ENCODE measurements at places on chromosomes 5 and 9.

DNA sequence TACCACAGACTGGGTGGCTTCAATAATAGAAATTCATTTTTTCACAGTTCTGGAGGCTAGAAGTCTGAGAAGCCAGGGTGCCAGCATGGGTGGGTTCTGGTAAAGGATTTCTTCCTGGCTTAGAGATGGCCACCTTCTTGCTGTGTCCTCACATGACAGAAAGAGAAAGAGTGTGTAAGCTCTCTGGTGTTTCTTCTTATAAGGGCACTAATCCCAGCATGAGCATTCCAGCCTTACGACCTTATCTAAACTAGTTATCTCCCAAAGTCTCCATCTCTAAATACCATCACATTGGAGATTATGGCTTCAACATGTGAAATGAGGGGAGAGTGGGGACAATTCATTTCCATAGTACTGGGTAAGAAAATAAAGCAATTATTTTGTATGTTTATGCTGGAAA is 226.5 kb upstream of the TUSC1 start:
- no peak for DNase-seq

DNA sequence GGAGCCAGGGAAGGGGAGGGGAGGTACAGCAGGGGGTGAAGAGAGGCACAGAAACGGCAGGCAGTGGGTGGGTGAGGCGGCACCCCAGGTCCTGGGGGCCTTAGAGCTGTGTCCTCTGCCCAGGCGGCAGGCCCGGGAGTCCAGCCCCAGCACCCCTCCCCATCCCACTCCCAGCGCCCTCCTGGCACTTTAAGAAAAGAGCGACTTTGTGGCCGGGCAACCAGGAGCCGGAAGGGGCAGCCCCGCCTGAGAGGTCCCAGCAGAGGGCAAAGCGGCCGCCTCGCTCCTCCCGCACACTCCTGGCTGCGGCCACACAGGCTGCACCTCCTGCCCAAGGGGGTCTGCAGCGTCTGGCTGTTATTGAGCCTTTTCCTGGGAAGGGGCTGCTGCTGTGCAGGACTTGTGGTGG is 42.6 kb downstream of the NACC2 start:
- no peak for DNase-seq

- DNase-seq: no peak
Observed at GRCh38 chr5:43065387-43065947, 25.3 kb upstream of the ANXA2R start.

DNA sequence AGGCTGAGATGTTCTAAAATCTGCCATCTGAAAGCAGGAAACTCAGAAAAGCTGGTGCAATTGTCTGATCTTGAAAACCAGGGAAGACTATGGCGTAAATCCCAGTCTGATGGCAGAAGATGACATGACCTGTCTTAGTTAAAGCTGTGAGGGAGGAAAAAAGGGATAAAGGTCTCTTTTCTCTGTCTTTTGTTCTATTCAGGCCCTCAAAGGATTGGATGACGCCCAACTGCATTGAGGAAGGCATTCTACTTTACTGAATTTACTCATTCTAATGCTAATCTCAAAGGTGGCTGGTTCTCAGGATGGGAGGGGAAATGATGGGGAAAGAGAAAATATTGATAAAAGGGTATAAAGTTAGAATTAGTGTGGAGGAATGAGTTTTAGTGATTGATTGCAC is 312.8 kb upstream of the CTNND2 start:
- no peak for DNase-seq

DNA sequence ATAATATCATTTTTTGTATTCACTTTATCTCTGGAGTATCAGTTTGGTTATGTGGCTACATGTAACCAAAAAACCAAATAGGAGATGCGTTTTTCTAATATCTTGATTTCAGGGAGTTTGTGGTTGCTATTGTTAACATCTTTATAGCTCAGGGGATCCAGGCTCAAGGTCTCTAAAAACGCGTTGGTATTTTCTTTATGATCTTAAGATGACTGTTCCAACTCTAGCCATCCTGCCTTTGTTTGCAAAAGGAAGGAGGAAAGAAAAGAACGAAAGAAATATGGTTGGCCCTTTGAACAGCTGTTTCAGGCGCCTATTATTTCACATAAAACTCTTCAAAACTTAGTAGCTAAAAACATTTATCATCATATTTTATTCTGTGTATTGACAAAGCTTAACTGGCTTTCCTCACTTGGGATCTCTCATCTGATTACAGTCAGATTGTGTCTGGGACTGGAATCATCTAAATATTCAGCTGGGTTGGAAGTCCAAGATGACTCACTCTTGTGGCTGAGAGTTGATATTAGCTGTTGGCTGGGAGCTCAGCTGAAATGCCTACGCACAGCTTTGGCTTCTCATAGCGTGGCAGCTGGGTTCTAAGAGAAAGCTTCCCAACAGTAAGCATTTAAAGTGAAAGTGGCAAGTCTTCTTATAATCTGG is 60.1 kb downstream of the FAM174A start:
- DNase-seq: no peak

- no peak for DNase-seq
Observed at GRCh38 chr5:114360357-114360756, 1.5 kb upstream of the KCNN2 start.

GRCh38 chr9:116895961-116896360 is 208.9 kb downstream of the TRIM32 start:
- DNase-seq: no peak

DNA sequence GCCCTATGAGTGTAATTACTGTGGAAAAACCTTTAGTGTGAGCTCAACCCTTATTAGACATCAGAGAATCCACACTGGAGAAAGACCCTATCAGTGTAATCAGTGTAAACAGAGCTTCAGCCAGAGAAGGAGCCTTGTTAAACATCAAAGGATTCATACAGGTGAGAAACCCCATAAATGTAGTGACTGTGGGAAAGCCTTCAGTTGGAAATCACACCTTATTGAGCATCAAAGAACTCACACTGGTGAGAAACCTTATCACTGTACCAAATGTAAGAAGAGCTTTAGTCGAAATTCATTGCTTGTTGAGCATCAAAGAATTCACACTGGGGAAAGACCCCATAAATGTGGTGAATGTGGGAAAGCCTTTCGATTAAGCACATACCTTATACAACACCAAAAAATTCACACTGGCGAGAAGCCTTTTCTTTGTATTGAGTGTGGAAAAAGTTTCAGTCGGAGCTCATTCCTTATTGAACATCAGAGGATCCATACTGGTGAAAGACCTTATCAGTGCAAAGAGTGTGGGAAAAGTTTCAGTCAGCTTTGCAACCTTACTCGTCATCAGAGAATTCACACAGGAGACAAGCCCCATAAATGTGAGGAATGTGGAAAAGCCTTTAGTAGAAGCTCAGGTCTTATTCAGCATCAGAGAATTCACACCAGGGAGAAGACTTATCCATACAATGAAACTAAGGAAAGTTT is 9.9 kb downstream of the ZNF189 start:
- DNase-seq: no peak

GRCh38 chr9:29348999-29349398 is 1775.7 kb upstream of the C9orf72 start:
- no peak for DNase-seq

DNA sequence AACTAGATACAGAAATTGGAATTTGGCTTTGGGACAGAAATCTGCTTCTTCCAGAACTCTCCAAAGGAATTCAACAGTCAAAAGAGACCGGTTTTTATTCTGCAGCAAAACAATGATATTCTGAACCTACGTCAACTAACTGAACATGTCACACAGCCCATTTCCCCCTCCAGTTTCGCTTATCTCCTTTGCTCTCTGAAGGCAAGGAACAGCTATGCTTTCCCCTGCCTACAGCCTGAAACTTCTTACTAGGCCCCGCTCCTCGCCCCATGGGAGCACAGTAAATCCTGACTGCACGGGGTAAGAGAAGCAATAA is 488 bp downstream of the SKIC3 start:
- no peak for DNase-seq

- peak; percentile 83 for DNase-seq
Observed at GRCh38 chr9:3508521-3509291, 17.1 kb downstream of the RFX3 start.

Measured in NCI-H1436 treated with DMSO at 0.1 percent for 48 hours (cell line).